ENCODE measurements at places on chromosomes 7 and 10.

DNA sequence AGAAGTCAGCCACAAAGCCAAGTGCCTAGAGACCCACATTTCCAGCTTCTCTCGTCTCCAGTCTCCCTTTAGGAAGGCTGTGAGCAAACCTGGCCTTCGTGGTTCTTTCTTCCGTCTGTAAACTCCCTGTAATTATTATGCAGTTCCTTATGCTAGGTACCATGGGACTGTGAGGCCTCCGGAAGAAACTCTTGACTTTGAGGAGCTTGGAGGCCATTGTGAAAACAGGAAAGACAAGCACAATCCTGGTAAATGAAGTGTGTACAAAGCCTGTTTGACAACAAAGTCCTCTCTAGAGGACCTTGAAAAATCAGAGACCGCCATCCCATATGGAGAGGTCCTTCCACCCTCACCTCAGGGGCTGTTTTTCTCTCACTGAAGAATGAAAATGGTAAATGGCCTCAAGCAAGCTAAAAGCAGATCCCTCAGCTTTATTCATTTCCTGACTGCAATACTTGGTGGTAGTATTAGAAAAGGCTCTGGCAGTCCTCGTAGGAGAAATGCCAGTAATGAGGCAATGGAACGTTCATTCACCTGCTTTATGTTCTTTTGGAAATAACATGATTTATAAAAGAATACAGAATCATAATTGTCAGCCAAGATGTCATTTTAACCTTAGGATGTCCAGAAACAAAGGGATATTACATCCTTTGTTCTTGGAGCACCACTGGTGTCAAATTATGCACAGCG lies 926.4 kb downstream of the LRMDA start:
- DNase-seq: no peak

GRCh38 chr7:26458466-26459145 lies 166.9 kb downstream of the SNX10 start:
- DNase-seq: no peak

DNA sequence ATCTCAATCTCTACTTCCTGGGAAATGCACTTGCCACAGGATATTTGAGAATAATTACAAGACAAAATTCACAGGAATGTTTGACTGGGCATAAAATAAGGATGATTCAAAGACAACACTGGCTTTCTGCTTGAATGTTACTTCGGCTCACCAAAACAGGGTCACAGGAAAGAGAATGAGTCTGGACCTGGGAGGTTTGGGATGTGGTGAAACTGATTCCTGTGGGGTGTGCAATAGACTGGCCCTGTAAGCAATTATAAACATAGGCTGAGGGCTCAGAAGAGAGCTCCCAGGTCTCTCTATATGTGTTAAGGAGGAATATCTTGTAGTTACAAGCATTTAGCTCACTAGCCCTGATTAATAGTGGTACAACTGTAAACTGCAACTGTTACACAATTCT lies 613.9 kb upstream of the CELF2 start:
- DNase-seq: no peak

DNA sequence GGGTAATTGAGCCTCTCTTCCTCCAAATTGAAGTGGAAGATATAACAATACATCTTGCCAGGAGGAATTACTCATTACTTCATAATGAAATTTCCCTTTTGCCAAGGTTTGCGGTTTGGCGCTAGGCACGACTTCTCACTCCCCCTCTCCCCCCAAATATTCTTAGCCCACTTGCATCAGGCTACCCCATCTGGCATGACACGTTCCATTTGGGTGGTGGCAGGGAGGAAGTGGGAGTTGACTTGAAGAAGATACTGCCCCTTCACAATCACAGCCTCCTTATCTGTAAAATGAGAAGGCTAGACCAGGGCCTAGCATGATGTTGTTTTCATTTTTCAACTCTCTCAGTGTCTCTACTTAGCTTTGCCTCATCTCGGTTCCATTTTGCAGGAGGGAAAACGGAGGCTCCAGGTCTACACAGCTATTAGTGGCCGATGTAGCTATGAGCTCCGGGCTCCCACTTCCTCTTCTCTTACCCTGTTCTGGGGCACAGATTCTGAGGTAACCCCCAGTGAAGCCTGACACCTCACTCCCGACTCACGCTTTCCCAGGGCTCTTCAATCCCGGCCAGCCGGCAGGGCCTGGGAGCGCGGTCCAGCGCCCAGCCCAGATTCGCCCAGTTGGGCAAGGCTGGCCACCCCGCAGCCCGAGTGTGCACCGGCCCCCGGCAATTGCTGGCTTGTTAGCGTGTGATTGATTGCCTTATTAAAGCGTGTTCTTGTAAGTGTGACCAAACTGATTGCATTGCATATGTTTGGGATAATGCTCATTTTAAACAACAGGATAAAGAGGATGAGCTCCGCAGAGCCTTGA lies 6.5 kb downstream of the EVX1 start:
- DNase-seq: no peak

- DNase-seq: no peak
Measured at GRCh38 chr7:12834782-12835181, 147.3 kb downstream of the ARL4A start.

GRCh38 chr7:101905203-101905865 lies 87.9 kb downstream of the CUX1 start:
- no peak for DNase-seq

GRCh38 chr10:106268000-106268399 lies 896.5 kb downstream of the SORCS1 start:
- no peak for DNase-seq

- DNase-seq: peak; percentile 96
Measured at GRCh38 chr10:11685787-11686218, 56.4 kb upstream of the ECHDC3 start.

DNA sequence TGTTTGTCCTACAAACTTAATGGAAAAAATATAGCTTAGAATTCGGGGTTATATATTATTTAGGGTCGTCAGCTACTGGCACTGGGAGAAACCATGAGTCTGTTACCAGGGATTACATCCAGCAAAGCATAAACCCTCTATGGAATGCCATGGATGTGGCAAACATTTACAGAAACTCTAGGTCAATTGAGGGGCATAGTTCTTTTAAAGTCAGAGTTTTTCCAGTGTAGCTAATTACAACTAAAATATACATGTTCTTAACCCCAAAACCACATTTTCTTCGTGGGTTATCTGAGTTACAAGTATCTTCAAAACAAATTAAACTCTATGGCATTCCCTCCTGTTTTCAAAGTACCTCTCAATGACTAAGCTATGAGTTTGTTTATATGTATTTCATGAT lies 99.3 kb upstream of the THSD7A start:
- no peak for DNase-seq

- no peak for DNase-seq
Measured at GRCh38 chr10:81884856-81885255, 9.9 kb downstream of the NRG3 start.

DNA sequence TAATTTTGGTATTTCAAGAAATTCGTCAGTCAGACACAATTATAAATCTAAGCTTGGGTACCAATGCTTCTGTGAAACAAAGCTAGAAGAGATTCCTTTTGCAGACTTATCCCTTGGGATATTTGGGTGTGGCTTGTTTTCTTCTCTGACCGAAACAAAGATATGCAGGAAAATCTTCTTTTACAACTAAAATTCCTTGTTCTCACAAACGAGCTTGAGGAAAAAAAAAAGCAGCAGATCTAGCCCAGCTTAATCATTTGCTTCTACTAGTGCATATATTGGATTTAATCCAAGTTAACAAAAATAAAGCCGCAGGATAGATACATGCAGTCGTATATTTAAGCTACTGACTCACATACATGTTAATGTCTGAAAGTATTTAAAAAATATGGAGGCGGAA lies 104.2 kb downstream of the PRTFDC1 start:
- no peak for DNase-seq

- no peak for DNase-seq
Measured at GRCh38 chr7:127392182-127392565, 334 bp downstream of the ZNF800 start.

DNA sequence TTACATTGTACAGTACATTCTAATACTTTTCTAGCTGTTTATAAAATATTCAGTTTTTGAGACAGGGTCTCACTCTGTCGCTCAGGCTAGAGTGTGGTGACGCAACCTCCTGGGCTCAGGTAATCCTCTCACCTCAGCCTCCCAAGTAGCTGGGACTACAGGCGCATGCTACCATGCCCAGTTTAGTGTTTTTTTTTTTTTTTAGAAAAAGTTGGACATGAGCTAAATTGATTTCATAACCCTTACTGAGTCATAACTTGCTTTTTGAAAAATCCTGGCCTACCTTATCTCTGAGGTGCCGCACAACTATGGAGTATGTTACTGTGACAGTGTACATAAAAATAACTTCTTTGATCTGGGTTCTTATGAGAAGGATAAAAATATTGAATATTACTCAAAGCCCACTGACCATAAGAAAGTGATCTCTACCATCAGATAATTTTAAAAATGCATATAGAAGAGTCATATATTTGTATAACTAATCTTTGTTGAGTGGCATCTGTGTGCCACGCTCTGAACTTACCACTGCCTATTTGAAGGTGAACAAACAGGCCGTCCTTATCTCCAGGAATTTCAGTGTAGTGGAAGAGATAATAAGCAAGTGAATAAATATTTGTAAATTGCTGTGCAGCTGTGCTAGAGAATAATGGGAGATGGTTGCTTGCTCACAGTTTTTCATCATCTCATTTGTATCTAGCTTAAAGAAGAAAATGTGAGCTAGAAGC lies 73.2 kb downstream of the PPP1R9A start:
- no peak for DNase-seq

- no peak for DNase-seq
Measured at GRCh38 chr7:98567991-98568390, 49.1 kb upstream of the NPTX2 start.

DNA sequence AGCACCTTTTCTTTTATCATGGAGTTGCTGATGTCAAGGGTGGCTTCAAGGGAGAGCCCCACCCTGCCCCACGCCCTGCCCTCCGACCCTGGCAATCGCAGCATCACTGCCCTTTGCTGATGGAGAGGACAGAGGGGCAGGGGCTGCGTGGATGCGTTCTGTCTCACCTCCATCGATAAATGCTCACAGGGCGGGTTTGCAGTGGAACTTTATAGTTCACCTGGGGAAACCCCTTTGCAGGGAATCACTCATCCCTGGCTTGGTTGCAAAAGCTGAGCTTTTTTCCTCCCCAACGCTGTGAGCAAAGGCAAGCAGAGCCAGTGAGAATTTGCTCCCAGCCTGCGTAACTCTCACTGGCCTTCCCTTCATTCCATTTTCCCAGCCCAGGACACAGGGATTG lies 176.8 kb downstream of the WDR37 start:
- no peak for DNase-seq

DNA sequence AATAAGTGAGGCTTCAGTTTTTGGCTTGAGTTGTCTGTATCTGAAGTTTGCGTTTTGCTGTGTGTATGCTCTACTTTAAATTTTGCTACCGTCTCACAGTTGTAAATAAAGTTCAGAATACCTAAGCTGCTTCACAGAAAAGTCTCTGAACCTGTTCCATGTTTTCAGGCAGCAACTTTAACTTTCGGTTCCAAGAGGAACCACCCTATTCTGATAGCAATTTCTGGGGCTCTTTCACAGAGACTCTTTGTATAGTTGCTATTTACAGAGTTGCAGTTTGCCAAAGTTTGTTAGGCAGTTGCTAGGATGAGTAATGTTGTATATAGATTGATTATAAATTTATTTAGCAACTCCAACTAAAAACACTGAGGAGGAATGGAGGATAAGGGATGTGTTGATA lies 5.7 kb downstream of the FAM221A start:
- DNase-seq: no peak

DNA sequence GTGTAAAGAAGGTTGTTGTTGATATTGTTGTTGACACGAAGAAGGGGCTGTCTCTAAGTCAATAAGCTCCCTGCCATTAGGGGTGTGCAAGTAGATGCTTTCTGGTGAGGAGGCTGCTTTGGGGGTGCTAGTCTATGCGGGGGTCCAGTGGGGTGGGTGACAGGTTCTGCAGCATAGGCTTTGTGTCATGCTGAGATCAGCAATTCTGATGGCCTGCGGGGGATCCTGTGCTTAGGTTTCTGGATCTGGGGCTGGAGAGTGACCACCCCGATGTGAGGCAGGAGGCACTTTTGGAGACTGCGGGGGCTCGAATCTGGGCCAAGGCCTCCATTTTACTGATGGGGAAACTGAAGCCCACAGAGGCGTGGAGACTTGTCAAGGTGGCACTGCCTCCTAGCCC lies 5.1 kb downstream of the AQP1 start:
- no peak for DNase-seq

DNA sequence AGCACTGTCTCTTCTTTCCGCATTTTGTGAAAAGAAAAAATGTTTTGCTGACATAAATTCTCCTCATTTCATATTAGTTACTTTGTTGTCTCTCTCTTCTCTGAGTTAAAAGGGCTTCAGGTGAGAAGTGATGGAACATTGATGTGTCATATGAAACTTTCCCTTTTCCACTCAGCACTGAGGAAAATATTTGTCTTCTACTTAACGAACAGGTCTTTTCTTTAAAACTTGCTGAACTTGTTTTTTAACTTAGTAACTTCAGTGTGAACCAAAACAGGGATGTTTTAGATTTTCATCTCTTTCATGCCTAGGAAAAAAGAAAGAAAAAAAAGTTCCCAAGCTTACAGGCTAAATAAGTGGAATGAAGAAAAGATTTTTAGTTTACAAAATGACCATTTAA lies 19.0 kb upstream of the TSPAN12 start:
- no peak for DNase-seq

DNA sequence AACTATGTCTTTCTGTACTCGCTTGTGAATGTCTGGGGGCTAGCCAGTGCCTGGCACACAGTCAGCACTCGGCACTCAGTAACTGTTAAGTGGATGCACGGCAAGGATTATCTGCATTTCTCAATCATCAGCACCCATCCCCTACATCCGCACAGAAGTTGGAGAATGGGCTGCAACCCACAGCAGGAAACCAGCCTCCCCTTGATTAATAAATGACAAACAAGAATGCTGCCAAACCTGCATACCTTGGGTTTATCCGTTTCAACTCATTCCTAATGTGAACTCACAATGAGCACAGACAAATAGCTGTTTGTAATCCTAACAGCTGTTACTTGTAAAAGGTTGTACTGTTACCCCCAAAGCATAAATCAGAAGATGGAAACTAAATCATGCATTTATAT lies 28.9 kb downstream of the PPP1R3C start:
- DNase-seq: no peak

DNA sequence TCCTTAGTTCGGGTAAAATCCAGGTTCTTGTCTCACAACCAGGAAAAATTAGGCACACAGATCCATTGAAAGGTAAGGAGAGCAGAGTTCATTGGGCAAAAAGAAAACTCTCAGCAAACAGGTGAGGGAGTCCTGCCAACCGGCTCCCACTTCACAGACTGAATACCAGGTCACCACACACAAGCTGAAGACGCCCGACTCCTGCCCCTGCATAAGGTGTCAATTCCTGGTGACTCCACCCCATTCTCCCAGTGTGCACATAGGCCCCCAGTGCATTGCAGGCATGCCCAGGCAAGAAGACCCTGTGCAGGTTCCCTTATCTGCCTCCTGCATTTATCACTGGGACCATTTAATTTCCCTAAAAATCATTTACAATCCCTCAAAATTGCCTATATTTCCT lies 354.6 kb downstream of the LRRTM3 start:
- DNase-seq: no peak

GRCh38 chr7:66542049-66542448 lies 86.6 kb upstream of the KCTD7 start:
- DNase-seq: no peak

Measured in hematopoietic multipotent progenitor cell treated with erythropoietin and hydrocortisone succinate and interleukin-3 and kit ligand, for 8 days (in vitro differentiated cells).